CD4-positive, alpha-beta T cell treated with Interleukin-1 beta for 1 hour (primary cell): ENCODE measurements at places on chromosomes 2 and 18.
A peak's percentile ranks its signal among the peaks of the same experiment; 100 is the strongest.

DNA sequence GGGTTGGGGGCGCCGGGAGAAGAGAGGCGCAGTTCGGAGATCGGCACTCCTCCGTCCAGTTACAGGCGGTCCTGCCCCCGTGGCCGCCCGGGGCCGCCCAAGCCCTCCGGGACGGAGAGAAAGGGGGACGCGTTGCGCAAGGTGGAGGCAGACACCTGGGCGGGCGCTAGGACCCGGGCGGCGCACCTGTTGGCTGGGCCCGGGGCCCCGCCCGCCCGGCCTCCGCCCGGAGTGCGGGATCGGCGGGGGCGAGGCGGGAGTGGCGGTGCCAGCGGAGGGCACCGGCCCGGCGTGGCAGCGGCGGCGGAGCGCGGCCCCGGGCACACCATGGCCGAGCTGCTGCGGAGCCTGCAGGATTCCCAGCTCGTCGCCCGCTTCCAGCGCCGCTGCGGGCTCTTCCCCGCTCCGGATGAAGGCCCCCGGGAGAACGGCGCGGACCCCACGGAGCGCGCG is at the start of gene SGPP2:
Gene SGPP2 (plus strand): TSS at position 268 of the 453 bp plus-strand sequence. CDS start 60 bp downstream, at position 328.
- peak; percentile 39 for DNase-seq

DNA sequence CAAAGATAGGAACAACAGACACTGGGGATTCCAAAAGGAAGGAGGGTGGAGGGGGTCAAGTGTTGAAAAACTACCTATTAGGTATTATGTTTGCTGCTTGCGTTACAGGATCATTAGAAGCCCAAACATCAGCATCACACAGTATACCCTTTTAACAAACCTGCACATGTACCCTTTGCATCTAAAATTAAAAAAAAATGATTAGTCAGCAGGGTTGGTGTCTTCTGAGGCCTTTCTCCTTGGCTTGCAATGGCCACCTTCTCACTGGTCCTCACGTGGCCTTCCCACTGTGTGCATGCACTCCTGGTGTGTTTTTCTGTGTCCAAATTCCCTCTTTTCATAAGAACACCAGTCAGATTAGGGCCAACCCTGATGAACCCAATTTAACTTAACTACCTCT is 5.6 kb upstream of the IMPA2 start:
- no peak for DNase-seq

DNA sequence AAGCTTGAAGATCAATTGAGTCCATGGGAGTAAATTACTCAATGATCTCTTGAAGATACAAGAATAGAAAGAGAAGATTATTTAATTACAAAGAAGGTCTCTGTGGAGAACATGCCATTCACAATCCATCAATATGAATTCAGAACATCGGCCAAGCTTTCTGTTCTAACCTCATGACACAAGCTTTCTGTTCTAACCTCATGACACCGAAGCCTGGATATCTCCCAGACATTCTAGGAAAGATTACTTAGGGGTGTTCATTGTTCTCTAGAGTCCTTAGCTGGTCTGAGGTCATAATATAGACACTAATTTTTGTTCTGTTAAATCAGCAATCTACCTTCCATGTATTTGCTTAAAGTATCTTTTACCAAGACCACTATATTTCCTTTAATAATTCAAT is 95.5 kb downstream of the RDH14 start:
- no peak for DNase-seq

GRCh38 chr2:144229296-144229695 is 290.6 kb downstream of the ZEB2 start:
- no peak for DNase-seq

DNA sequence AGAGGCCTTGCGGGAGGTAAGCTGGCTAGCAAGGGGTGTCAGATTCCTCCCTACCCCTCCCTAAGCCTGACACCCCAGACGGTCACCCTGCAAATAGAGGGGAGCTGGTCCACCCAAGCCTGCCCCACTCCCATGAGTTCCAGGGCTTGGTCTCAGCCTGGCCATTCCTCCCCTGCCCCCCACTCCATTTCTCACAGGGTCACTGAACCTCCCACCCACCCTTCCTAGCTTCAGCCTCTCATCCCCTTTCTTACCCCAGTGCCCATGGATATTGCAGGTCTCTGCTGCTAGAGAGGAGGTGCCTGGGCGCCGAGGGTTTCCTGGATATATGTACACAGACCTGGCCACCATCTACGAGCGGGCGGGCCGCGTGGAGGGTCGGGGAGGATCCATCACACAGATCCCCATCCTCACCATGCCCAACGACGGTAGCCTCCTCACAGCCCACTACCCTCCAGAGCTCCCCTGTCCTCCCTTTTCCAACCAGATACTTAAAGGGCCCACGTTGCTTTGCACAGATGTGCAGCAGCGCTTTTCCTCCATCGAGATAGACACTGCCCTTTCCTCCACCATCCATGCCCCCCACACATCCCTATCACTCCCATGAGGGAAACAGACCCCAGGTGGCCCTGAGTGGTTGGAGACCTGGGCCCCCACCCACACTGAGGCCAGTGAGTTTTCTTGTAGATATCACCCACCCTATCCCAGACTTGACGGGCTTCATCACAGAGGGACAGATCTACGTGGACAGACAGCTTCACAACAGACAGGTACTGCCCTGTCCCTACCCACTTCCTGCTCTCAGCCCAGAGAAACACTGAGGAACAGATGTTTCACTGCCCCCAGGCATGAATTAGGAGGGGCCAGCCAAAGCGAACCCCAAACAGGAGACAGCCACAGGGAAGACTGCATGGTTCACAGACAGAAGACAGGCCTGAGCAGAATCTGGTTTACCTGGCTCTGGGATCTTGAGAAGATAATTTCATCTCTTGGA is 15.2 kb upstream of the ANKRD53 start:
- no peak for DNase-seq

GRCh38 chr2:30679426-30680088 is 127.7 kb downstream of the CAPN13 start:
- DNase-seq: no peak

DNA sequence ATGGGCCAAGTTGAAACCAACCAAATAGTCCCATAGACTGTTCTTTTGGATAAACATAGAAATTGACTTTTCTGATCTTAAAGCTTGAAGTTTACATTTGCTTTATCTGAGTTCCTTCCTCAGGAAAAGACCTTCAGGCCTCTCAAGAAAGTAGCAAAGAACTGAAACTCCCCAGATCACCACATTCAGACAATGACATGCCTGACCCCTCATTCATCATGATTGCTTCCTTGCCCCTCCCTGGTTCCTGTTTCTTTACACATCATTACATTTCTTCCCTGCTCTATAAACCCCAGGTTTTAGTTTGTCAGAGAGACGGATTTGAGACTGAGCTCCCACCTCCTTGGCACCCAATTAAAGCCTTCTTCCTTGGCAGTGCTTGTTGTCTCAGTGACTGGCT is 83.6 kb upstream of the ST3GAL5 start:
- no peak for DNase-seq

GRCh38 chr2:152028182-152028862 is 70.5 kb downstream of the CACNB4 start:
- no peak for DNase-seq

GRCh38 chr2:237154082-237154638 is 68.5 kb downstream of the COPS8 start:
- peak; percentile 46 for DNase-seq

GRCh38 chr2:151637271-151637781 is 97.0 kb downstream of the NEB start:
- peak; percentile 70 for DNase-seq

- DNase-seq: peak; percentile 71
Observed at GRCh38 chr2:201363857-201364560, 6.9 kb upstream of the FLACC1 start.

DNA sequence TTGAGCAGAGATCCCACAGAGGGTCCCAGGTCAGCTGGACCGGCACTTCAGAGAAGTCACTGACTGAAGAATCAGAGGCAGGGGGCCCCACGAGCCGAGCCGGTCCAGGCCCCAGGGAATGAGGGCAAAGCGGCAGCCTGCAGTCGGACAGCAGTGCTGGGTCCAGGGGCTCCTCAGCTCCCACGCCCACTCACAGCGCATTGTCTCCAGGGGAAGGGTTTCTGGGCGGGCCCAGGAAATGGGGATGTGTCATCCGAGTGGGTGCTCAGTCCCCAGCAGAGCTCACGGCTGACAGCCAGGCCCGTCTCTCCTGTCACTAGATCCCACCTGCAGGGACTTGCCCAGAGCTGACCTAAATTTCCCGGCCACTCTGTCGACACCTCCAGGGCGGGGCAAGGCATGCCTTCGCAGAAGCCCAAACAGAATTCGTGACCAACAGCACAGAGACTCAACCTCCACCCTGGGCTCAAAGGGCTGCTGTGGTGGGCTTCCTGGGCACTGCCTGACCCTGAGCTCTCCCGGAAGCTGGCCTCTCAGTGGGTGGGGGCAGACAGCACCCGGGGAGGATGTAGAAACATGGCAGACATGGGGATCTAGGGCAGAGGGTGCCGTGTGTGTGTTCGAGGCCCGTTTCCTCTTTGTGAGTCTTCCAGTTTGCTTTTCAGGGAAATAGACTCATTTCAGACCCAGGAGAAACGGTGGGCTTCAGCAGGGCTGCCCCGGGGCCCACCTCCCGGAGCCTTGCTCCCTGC is 42.1 kb upstream of the TAF1B start:
- DNase-seq: peak; percentile 79

DNA sequence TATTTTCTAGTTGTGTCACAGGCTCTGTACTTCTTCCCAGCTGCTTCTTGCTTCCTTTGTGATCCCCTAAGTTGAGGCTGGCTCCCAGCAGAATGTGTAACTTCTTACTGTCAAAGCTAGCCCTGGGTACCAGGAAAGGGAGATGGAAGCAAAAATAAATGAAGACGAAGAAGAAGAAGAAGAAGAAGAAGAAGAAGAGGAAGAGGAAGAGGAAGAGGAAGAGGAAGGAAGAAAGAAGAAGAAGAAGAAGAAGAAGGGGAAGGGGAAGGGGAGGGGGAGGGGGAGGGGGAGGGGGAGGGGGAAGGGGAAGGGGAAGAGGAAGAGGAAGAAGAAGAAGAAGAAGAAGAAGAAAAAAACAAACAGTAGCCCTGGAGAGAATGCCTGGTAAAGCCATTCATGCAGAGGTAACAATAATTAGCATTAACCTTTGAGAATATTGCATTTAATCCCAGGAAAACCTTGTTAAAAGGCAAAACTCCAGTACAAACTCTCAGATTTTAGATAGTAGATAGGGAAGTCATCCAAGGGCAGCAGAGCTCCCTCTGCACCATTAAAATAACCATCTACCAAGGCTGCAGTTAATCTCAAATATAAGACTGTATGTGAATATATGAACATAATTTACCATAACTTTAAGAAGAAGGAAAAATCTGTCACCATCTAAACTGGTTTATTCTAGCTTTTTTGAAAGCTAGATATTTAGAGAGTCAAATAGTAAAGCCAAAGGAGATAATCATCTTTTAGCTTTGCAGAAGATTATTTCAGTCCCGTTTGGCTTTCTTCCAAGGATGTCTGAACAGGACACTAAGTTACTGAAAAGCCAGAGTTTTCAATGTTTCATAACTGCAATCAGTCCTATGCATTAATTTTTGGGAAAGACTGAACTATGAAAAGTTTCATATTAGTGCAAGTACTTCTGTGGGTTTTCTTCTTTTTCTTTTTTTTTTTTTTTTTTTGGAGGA is 44.3 kb upstream of the FBXO11 start:
- DNase-seq: no peak

GRCh38 chr18:77206676-77207374 is 42.8 kb upstream of the GALR1 start:
- DNase-seq: no peak

DNA sequence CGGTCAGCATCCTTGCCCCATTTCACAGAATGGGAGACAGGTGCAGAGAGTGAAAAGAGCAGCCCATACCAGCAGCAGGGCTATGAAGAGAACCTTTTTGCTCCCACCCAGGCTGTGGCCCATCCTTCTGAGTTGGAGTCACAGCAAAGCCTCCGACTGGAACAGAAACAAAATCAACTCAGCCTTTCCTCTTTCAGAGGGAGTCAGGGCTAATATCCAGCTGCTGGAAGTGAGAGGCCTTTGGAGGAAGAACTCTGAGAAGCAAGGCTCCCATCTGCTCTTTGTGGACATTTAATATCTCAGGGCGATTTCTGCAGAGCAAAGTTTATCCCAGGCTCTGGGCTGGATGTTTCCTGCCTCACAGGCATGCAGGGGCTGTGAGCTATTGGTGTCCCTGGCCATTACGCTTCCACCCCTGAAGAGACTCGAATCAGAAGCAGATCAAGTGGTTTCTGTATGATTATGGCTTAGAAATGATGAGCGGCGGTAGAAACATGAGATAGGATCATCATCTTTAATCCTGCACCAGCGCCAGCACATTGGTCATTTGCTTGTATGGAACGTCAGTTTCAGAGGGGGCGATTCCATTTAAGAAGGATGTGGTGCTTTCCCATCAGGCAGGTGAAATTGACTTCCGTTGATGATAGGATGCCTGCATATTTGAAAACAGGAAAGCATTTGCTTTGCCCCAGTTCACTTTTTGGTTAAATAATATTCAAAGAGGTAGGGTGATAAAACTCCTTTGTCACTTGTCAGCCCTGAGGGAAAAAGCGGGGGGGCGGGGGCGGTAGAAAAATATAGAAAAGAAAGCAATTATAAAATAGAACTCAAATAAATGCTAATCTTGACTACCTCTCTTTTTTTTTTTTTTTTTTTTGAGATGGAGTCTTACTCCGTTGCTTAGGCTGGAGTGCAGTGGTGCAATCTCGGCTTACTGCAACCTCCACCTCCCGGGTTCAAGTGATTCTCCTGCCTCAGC is 152.4 kb downstream of the LRRC30 start:
- DNase-seq: no peak
